Stimulated activated CD4-positive, alpha-beta T cell treated with anti-CD3 and anti-CD28 coated beads, TNF-alpha, amount 100 ng/mL, for 4 hours (primary cell): ENCODE measurements at places on chromosomes 1 and 21.

- DNase-seq = no peak
These were observed 311.8 kb upstream of the DPYD start for GRCh38 chr1:98232678-98233077.

GRCh38 chr1:184604152-184604900 is 150.3 kb downstream of the EDEM3 start:
- DNase-seq = no peak

GRCh38 chr1:170424346-170424745 is 107.6 kb upstream of the GORAB start:
- DNase-seq = no peak

GRCh38 chr1:39687243-39687642 is 4.0 kb downstream of the HPCAL4 start:
- no peak for DNase-seq

DNA sequence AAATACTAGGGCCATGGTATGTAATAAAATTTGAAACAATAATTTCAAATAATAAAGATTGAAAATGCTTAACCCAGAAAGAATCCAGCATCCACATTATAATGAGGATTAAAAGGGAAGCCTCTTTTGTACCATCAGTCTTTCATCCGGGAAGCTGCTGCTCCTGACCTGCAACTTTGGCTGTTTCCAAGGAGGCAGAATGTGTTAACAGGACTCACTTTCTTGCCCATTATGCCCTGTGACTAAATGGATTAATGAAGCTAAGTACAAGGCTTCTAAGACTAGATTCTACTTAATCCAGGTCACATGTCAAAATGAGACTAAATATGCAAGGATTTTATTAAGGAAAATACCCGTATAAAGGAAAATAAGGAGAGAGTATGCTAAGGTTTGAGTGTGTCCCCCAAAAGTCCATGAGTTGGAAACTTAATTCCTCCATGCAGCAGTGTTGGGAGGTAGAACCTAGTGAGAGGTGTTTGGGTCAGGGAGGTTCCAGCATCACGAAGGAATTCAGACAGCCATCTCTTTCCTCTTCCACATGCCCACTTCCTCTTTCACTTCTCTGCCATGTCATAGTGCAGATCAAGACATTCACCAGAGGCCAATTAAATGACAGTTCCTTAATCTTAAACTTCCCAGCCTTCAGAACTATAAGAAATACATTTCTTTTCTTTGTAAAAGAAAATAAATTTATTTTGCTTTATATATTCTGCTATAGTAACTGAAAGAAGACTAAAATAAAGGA is 27.7 kb downstream of the FMO2 start:
- DNase-seq = no peak

DNA sequence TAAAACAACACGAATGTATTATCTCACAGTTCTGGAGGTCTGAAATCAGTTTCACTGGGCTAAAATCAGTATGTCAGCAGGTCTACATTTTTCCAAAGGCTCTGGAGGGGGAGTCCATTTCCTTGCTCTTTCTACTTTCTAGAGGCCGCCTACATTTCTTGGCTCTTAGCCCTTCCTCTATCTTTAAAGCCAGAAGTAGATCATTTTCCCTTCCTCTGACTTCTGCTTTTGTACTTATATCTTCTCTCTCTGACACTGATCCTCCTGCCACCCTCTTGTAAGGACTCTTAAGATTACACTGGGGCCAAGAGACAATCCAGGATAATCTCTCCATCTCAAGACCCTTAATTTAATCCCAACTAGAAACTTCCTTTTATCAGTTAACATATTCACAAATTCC is 41.4 kb downstream of the MSH4 start:
- no peak for DNase-seq

DNA sequence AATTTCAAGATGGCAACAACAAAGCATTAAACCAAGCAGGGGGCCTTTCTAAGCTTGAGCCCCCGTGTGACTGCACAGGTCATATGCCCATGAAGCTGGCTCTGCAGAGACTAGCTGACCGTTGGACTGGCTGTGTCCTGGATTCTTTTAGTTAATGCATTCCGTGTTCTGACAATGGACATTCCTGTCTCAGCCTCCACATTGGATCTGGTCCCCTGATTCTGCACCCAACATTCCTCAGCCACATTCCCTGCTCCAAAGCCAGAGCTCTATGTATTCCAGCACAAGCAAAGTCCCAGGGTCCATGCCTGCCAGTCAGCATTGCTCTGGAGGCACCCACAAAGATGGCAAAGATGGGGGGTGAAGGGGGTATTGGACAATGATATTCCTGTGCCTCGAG is 5.1 kb upstream of the NAV1 start:
- DNase-seq = no peak

DNA sequence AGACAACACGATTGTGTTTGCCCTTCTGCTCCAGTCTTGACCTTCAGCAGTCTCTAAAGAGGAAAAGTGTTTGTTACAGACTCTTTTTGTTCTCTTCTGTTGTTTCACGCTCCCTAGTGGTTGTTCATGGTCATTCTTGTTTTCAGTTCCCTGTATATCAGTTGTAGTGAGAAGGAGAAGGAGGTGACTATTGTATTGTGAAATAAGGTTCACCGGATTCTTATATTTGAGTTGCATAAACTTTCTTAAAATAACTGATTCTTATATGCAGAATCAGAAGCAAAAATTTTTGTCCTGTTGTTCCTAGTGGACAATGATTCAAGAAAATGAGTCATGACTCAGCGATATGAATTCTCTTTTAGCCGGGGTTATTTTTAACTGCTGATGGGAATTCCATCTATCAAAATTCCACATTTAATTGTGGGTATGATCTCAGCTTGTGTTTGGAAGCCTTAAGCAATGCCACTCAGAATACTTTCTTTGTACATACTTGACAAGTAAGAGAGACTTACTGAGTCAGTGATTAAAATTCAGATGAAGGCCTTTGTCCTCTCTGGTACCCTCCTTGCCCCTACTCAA is 152.2 kb downstream of the CLEC20A start:
- no peak for DNase-seq
